CD4-positive, alpha-beta T cell treated with Interleukin-15 for 4 hours (primary cell): ENCODE measurements at places on chromosomes 7 and 10.
A peak's percentile ranks its signal among the peaks of the same experiment; 100 is the strongest.

DNA sequence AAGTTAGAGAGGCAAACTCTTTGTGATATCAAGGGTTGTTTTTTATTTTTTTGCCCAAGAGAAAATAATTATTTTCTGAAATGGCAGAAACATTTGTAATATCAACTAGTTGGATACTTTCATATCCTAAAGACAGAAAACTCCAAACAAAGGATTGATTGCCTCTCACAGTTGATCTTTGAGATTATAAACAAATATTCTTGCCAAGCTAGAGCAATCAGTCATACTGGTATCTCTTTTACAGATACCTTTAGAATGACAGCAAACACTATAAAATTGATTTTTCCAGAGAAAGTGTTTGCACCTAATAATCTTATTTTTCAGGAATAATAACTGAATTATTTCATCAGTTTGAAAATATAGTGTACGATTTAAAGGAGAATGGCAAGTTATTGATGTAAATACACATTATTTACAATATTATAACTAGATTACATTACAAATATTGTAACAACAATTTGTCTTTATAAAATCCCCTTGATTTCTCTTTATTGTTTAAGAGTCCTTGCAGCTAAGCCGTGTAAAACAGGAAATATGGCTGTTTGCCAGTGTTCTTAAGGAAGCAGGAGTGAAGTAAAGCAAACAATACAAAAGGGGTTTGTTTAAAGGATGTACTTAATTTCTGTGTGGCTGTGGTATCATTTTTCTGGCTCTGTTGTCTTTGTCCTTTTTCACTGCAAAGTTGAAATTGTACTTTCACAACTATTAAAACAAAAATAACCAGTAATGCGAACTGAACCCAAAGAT is 58.4 kb downstream of the MAPK8 start:
- DNase-seq, result no peak

- no peak for DNase-seq
These were observed 52.3 kb downstream of the HECTD2 start for GRCh38 chr10:91462423-91462822.

DNA sequence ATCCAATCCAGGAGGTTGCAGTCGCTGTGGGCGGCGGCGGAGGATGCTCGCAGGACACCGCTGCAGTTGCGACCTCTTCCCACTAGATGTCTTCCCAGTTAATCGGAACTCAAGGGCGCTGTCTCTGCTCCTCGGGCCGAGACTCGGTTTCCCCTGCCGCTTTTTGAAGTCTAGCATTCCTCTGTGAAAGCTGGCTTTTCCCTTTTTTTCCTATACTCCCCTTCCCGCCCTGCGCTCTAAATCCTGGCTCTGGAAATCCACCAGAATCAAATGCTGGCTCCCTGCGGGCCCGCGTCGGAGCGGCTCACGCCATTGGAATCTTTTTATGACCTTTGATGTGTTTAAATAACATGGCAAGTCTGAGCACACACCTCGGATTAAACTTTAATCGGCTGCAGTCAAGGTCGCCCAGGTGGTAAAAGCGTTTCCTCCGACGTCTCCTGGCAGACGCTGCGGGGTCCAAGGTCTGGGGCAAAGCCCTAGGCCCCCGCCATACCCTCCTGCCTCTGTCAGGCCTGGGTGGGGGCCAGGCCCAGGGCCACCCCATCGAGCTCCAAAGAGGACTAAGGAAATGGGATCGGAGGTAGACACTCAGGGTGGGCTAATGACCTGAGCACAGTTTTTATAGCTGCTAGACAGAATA is 10.7 kb upstream of the HOXA13 start:
- DNase-seq, result peak; percentile 22

- DNase-seq, result no peak
These were observed 53.5 kb downstream of the DNAJB9 start for GRCh38 chr7:108623220-108623619.

GRCh38 chr10:95605163-95605562 is 44.0 kb upstream of the SORBS1 start:
- no peak for DNase-seq

GRCh38 chr10:131404886-131405285 is 93.4 kb upstream of the TCERG1L start:
- no peak for DNase-seq

GRCh38 chr7:116726713-116727431 is 54.9 kb downstream of the MET start:
- no peak for DNase-seq

- no peak for DNase-seq
These were observed 57.8 kb upstream of the TNRC18 start for GRCh38 chr7:5481241-5482019.

- no peak for DNase-seq
These were observed 62.7 kb downstream of the CALML3 start for GRCh38 chr10:5587151-5588079.

GRCh38 chr7:13880789-13881188 is 108.7 kb downstream of the ETV1 start:
- no peak for DNase-seq

GRCh38 chr10:124172181-124172916 is 79.0 kb upstream of the CHST15 start:
- DNase-seq, result no peak

GRCh38 chr7:3133811-3134385 is 90.2 kb upstream of the CARD11 start:
- DNase-seq, result no peak

GRCh38 chr7:69561266-69561960 is 36.9 kb upstream of the AUTS2 start:
- DNase-seq, result no peak

DNA sequence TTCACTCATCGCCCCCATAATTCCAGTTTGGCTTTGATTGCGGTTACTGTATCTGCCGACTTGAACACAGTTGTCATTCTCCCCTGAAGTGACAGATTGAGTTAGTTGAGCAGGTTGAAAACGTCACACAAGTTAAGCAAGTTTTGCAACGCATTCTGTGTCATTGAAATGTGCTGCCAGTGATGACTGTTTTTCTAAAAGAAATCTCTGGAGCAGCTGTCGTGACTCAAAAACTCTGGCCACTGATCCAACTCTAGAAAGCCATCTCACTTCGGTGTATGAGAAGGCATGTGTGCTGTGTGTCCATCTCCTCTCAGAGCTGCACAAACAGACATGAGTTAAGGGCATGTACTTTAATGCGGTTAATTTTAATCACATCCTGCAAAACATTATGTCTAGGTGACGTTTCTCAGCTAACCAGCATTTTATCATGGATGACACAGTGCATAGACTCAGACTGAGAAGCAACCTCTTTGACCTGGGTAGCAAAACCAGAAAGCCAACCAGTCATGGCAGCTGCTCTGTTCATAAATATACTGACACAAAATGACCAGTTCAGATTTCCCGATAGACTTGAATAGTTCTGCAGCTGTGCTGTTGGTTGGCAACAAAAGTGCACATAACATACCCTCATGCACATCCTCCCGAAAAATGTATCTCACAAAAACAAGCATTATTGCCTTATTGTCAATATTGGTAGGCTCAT is 69.3 kb downstream of the CSTF2T start:
- no peak for DNase-seq

DNA sequence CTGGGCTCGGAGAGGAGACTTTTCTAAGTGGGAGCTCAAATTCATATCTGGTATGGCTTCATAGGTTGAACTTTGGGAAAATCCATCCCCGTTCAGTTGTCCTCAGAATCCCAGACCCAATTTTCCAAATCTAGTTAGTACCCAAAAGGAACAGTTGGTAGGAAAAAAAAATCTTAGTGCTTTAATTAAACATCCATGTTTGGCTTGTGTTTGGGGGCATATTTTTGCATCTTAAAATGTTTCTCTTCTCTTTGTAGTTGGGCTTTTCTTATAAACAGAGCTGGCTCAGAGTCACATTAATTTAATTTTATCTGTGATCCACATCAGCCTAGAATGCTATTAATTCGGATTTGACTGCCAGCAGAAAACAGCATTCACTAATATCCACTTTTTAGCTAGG is 165.9 kb downstream of the BUB3 start:
- no peak for DNase-seq

GRCh38 chr7:92447345-92448204 is at the start of gene GATAD1:
Gene GATAD1 (plus strand): TSS chr7:92447482. CDS start chr7:92447730, 248 bp downstream.
- peak; percentile 86 for DNase-seq

GRCh38 chr7:117312593-117313580 is 10.0 kb downstream of the WNT2 start:
- no peak for DNase-seq

GRCh38 chr10:78619115-78619851 is 449.5 kb upstream of the ZMIZ1 start:
- DNase-seq, result no peak

GRCh38 chr7:33900501-33900900 is 4.8 kb upstream of the BMPER start:
- no peak for DNase-seq

GRCh38 chr10:133253361-133253955 is 15.8 kb downstream of the VENTX start:
- no peak for DNase-seq

DNA sequence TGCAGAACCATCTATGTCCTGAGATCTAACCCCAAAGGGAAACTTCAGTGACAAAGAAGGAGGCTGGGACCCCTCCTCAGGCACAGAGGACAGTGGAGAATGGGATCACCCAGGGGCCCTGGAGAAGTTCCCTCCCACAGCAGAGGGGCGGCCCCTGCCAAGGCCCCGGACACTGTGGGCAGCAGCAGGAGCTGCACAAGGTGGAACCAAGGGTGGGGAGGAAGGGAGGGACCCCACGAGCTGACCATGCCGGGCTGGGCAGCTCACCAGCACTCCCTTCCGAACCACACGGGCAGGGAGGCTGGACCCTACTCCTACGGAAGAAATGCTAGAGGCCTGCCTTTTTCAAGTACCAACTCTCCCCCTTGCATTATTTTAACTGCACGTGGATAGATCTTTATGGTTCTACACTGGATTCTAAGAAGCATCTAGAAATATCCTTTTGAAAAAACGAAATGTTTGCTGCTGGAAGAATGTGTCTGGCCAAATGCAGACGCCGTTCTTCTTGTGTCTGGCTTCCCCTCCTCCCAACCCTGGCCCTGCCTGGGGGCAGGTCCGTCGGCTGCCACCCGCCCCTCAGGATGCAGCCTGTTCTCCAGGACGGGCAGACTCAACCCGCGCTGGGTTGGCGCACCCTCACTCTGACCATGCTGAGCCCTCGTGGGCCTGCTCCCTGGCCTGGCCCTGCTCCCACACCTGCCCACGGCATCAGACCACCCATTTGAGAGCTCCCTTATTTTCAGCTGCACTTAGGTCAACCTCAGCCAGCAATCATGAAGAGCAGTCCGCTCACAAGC is 193.9 kb downstream of the TCERG1L start:
- DNase-seq, result no peak
